Astrocyte (in vitro differentiated cells and primary cell): ENCODE measurements at places on chromosomes 11 and 22. TPM values are rescaled to one million over a fixed set of nuclear protein-coding genes. Genes with fewer than 3 reads are reported as not detected.

DNA sequence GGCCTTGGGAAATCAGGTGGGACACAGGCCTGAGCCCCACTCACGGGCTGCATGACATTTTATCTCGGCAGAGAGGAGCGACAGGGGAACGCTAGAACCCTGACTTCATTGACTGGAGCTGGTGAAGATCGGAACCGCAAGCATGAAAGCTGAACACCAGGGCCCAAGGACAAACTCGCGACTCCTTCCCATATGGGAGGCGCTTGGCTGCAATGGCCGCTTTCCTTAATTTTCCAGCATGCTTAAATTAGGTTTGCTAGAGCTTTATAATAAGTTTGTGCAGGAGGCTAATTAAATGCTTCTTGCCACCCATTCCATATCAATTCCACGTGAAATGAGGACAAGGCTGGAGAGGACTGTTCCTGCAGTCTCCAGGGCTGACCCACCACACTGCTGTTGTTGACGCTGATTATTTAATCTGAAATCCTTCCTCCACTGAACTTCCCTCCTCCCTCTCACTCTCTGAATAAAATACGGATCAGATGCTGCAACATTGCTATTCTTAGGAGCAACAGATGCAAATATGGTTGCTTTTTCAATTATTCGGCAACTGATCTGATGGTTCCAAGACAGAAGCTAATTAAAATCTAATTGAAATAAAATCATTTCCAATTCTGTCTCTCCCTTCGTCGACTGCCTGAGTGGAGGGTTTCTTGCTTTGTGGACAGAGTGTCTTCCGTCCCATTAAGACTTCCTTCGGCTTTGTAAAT is 692.9 kb downstream of the OPCML start:
- H3K27ac ChIP-seq = peak overlapping the region; percentile 20
- H3K27me3 ChIP-seq = no peaks in the 10 kb centered on the region
- DNase-seq = no peak

DNA sequence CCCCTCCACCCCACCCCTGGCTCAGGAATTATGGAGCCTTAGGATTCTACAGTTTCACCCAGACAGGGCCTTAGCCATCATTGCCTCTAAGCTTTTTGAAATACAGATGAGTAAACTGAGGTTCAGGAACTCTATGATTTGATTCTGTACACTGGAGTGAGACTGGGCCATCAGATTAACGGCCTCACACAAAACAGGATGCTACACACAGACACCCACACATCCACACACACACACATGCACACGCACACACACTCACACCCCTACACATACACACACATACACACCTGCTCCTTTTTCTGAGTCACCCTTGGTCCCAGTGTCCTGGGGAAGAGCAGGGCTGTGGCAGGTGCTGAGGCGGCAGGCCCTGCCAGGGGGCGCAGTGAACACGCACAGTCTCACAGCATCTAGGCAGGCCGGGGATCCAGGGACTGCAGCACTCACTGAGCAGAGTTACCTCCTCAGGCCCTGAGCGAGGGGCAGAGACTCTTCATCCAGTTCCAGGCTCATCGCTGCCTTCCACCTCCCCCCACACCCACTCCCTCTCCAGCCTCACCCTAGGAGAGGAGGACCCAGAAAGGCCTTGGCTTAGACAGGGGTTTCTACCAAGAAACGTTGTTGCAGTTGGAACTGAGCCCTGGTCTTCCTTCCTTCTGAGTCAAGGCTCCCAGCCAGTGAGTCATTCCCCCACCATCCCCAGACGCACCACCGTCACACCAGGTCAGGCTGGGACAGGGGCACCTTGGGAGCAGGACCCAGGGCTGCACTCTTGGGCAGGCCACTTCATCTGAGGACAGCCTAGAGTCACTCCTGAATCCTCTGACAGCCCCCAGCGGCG is 89.8 kb upstream of the PARVA start:
- peaks cover 64% of the 10 kb centered on the region for H3K4me1 ChIP-seq
- H3K27ac ChIP-seq = peak overlapping the region; percentile 99
- H3K36me3 ChIP-seq = peaks cover 3% of the 10 kb centered on the region
- H3K27me3 ChIP-seq = no peaks in the 10 kb centered on the region
- peak; percentile 99 for DNase-seq

DNA sequence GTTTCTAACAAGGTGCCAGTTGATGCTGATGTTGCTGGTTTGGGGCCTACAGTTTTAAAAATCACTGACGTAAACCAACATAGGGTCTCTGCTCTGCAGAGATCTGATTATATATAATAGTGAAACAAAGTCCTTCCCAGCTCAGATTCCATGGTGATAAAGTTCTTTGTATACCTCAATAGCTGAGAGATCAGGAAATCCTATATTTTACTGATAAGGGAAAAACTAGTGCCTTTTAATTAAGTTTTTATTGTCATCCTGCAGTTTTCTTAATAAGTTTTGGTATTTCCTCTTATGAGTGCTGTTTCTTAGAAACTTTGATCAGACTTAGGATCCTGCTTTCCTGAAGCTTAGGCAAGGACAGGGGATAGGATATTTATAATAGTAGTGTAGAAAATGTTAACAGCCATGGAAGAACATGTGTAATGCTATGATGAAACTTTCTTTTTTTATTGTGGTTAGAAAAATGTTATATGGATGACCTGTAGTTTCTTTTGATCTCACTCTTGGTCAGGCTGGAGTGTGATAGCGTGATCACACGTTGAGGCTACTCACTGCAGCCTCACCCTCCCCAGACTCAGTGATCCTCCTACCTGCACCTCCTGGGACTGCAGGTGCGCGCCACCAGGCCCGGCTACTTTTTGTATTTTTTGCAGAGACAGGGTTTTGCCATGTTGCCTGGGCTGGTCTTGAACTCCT is 14.1 kb downstream of the CAPRIN1 start:
- peaks cover 15% of the 10 kb centered on the region for H3K36me3 ChIP-seq
- no peak overlapping the region for H3K27ac ChIP-seq
- peaks cover 20% of the 10 kb centered on the region for H3K4me1 ChIP-seq
- no peaks in the 10 kb centered on the region for H3K27me3 ChIP-seq
- DNase-seq = peak; percentile 37
- H3K4me3 ChIP-seq = no peak overlapping the region

- no peak overlapping the region for H3K4me3 ChIP-seq
- no peaks in the 10 kb centered on the region for H3K36me3 ChIP-seq
- no peak overlapping the region for H3K27ac ChIP-seq
- no peaks in the 10 kb centered on the region for H3K27me3 ChIP-seq
Measured at GRCh38 chr11:60206616-60207015, 23.7 kb upstream of the MS4A6A start.

TMPRSS4 gene
- not detected in 2 replicates for total RNA-seq

DNA sequence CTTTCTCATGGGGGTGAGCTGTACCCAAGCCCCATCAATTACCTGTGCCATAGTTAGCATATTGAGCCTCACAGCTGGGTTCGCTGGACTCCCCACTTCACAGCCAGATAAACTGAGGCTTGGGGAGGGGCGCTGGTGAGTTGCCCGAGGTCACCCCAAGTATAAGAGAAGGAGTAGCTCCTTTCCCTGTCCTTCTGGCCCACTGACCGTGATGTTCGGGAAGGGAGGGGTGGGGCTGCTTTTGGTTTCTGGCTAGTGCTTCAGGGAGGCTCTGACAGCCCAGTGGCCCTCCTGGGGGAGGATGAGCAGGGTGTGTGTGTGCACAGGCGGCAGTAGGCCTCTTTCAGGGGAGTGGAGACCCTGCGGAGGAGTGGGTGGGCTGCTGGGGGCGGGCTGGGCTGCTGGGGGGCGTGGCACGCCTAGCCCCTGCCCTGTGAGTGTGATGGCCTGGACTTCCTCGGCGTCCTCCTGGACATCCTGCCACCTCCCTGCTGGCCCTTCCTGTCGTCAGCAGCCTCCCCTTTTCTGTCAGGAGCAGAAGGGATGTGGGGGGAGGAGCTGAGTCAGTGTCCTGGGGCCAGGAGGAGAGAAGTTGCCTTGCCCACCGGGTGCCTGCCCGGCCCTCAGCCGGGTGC is 50.3 kb downstream of the TRIOBP start:
- H3K27ac ChIP-seq = peak overlapping the region; percentile 85
- no peaks in the 10 kb centered on the region for H3K27me3 ChIP-seq
- peak; percentile 27 for DNase-seq

GRCh38 chr11:67367761-67368227 is 5.6 kb downstream of the CLCF1 start:
- H3K36me3 ChIP-seq = peaks cover 14% of the 10 kb centered on the region
- H3K27ac ChIP-seq = no peak overlapping the region
- no peaks in the 10 kb centered on the region for H3K27me3 ChIP-seq

PLAAT2 gene
- total RNA-seq = 0.52 TPM in 1 of 2 replicates, not detected in the other

DNA sequence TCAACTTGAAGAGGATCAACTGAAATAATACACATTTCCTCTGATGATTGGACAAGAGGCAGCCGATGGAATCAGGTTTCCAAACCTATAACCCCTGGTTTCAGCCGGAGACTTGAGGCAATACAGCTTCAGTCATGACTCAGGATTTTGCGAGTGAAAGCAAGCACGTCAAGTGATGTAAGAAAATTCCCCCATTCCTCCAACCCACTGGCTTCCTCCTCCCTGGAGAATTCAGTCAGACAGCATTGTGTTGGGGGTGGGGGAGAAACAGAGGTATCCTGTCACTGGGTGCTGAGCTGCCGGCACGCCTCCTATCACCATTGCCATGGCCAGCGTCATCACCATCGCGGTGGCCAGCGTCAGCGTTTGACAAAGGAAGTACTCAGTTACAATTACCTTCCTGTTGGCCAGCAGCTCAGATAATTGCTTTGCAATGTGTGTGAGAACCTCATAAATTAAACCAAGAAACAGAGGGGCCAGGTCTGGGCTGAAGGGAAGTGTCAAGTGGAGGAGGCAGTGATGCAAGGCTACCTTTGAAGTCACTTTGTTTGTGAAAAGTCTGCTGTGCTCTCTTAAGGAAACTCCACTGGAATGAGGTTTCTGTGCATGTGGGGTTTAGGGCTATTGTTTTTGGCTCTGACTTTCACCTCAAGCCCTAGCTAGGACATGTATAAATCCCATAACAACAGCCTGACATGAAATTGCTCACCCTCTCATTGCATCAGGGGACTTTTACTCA is 50.2 kb downstream of the LIF start:
- peaks cover 35% of the 10 kb centered on the region for H3K4me1 ChIP-seq
- DNase-seq = peak; percentile 100
- peak overlapping the region; percentile 99 for H3K27ac ChIP-seq
- H3K36me3 ChIP-seq = no peaks in the 10 kb centered on the region
- H3K4me3 ChIP-seq = peak overlapping the region; percentile 8
- no peaks in the 10 kb centered on the region for H3K27me3 ChIP-seq

HPX gene
- 1.7 and 1.9 TPM in 2 replicates for total RNA-seq

C11orf16 gene
- not detected in 2 replicates for total RNA-seq

GRCh38 chr11:22304337-22304961 is 33.7 kb upstream of the SLC17A6 start:
- no peaks in the 10 kb centered on the region for H3K36me3 ChIP-seq
- H3K4me3 ChIP-seq = no peak overlapping the region
- no peaks in the 10 kb centered on the region for H3K27me3 ChIP-seq
- H3K27ac ChIP-seq = no peak overlapping the region
- peak; percentile 13 for DNase-seq

- peaks cover 8% of the 10 kb centered on the region for H3K4me1 ChIP-seq
- H3K4me3 ChIP-seq = no peak overlapping the region
- no peaks in the 10 kb centered on the region for H3K27me3 ChIP-seq
Measured at GRCh38 chr22:31870890-31871289, 73.4 kb upstream of the YWHAH start.

DNA sequence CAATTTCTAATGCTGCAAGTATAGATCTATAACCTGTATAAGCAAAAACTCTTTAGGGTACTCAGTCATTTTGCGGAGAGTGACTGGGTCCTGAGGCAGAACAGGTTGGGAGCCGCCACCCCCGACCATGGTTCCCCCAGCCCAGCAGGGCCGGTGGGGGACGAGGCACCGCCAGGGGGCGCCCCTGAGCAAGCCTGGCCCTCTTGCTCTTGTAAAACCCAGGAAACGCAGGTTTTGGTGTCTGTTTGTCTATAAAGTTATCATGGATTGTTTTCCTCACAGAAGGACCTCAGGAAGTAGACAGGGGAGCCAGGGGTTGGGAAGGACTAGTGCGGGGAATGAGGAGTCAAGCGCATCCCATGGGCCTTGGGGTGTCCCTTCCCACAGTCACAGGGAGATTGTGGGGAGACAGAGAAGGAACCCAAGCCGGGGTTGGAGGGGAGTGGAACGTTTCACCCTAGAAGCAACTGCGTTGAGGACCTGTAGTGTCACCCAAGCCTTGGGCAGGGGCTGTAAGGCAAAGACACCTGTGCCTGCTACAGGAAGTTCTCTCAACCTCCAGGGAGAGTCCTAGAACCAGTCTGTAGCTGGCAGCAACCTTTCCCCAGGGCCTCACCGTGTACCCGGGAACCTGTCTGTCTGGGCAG is 26.4 kb downstream of the KCTD17 start:
- no peaks in the 10 kb centered on the region for H3K36me3 ChIP-seq
- no peak overlapping the region for H3K27ac ChIP-seq
- no peak for DNase-seq
- H3K4me3 ChIP-seq = no peak overlapping the region
- no peaks in the 10 kb centered on the region for H3K4me1 ChIP-seq

XBP1 gene
- 142 and 155 TPM in 2 replicates for total RNA-seq

DNA sequence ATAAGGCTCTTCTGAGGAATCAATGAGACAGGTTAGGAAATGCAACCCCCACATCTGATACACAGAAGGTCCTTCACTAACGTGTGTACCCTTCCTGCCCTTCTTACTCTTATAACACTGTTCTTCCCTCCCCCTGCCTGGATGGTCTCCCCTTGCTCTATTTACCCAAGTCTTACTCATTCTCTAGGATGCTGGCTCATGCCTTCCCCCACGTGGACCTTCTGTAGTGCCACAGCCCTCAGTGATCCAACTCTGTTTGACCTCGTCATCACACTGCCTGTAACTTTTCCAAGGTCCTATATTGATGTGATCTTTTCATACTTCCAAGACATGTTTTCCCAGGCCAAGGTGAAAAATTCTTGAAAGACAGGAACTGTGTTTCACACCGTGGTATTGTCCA is 79.8 kb downstream of the C11orf58 start:
- DNase-seq = peak; percentile 8
- H3K27ac ChIP-seq = no peak overlapping the region
- no peak overlapping the region for H3K4me3 ChIP-seq
- H3K4me1 ChIP-seq = no peaks in the 10 kb centered on the region
- H3K36me3 ChIP-seq = no peaks in the 10 kb centered on the region

DNA sequence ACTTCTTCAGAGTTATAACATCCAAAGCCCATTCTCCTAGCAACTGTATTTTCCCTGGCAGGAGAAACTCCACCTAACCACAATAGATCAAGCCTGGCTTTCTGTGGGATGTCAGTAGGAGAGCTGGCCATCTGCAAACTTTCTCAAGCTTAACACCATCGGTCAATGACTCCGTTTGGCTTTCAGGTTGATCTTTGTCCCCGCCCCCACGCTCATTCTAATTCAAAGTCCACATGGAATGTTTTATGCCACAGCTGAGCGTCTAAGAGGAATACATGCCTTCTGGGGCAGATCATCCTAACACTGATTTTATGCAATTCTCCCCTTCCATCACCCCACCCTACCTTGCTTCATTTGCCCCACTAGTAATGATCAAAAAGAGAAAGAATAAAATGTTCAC is 4.8 kb downstream of the GVQW3 start:
- H3K4me3 ChIP-seq = no peak overlapping the region
- H3K27ac ChIP-seq = no peak overlapping the region
- peak; percentile 68 for DNase-seq
- H3K36me3 ChIP-seq = no peaks in the 10 kb centered on the region
- peaks cover 11% of the 10 kb centered on the region for H3K4me1 ChIP-seq
